ENCODE measurements at places on chromosomes 13 and 19. TPM values are rescaled to one million over a fixed set of nuclear protein-coding genes. Genes with fewer than 3 reads are reported as not detected.

- no peak for DNase-seq
Measured at GRCh38 chr13:80109303-80109702, 231.6 kb downstream of the SPRY2 start.

The ZNF677 gene
- 39.3 TPM for total RNA-seq

DNA sequence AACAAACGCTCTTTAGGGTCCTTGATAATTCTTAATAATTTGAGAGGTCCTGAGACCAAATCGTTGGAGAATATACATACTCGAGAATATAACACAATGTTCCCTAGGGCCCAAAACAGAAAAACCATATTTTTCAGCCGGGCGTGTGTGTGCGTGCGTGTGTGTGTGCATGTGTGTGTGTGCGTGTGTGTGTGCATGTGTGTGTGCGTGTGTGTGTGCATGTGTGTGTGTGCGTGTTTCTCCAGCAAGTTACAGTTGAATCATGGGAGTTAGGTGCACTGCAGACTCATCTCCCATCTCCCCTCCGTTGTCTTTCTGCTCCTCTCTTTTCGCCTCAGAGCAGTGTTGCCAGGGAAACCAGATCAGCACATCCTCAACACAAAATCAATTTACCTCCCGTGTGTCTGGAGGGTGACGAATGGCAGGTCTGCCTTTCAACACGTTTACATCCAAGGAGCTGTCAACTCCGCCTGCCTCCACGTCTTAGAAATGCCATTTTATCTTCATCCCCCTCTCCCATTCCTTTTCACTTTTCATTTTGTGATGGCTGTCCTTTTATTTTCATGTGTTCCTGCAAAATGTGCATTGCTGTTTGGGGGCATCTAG, 8.3 kb upstream of the PNMA8B start:
- DNase-seq = no peak

DNA sequence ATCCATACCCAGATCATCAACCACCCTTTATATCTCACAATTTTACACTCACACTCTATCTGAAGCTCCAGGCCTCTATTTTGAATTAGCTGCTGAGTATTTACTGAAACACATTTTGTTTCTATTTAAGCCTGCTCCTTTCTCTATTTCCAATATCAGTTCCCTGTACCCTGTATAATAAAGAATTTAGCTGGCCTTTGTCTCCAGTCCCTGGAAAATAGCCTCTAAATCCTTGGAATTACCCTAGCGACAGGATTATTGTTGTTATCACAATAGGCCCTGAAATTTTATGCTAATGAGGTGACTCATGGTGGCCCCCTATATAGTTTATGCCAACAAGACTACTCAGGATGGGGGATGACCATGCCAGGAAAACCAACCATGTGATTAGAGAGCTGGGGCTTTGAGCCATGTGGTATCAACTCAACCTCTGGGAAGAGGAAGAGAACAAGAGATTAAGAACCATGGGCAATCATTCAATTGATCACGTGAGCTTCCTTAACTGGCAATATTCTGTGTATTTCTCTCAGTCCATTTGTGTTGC, 72.7 kb downstream of the KATNAL1 start:
- DNase-seq = no peak

- no peak for DNase-seq
Measured at GRCh38 chr19:1132552-1133383, 29.0 kb downstream of the GPX4 start.

- no peak for DNase-seq
Measured at GRCh38 chr13:45925151-45925550, 73.6 kb upstream of the SIAH3 start.

DNA sequence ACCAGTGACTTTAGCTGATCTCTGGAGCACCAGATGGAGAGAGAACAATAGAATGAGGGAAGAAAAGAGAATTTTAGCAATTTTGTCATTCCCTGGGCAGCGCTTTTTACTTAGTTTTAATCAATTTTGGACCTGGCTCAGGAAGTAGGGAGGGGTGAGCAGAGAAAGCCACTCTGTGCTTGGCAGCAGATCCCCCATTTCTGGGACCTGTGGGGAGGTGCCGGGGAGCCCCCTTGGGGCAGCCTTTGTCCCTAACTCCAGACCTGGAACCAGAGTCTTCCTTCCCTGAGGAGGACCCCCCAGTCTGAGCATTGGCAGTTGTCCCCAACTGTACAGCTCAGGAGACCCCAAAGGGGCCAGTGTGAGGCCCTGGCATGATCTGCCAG, 10.5 kb downstream of the LYL1 start:
- no peak for DNase-seq

GRCh38 chr19:8085598-8086408, 33.2 kb downstream of the CCL25 start:
- DNase-seq = no peak

- no peak for DNase-seq
Measured at GRCh38 chr19:56310462-56310861, 4.2 kb downstream of the ZSCAN5A start.

GRCh38 chr19:54030895-54031586, 32.7 kb downstream of the VSTM1 start:
- no peak for DNase-seq

- DNase-seq = no peak
Measured at GRCh38 chr19:34416021-34416545, 11.9 kb downstream of the PDCD2L start.

GRCh38 chr19:15418231-15418578, 583 bp downstream of the AKAP8L start:
- DNase-seq = no peak

GRCh38 chr13:98517576-98518310, 59.2 kb downstream of the STK24 start:
- DNase-seq = no peak

DNA sequence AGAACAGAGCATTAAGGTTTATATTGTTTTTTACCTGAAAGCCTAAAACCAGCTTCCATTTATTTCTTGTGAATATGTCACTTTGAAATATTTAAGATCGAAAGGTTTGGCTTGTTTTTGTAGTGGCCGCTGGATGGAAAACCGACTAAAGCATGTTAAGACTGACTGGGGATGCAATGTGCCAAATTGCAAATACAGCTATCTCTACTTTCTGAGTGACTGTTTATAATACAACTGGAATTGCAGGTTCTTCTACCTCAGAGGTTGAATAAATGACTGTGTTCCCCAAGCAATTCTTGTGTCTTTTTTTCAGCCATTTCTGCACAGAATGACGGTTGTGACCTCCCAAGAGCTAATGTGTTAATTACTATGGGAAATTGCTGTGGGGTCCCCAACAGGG, 50.0 kb upstream of the TMTC4 start:
- no peak for DNase-seq

DNA sequence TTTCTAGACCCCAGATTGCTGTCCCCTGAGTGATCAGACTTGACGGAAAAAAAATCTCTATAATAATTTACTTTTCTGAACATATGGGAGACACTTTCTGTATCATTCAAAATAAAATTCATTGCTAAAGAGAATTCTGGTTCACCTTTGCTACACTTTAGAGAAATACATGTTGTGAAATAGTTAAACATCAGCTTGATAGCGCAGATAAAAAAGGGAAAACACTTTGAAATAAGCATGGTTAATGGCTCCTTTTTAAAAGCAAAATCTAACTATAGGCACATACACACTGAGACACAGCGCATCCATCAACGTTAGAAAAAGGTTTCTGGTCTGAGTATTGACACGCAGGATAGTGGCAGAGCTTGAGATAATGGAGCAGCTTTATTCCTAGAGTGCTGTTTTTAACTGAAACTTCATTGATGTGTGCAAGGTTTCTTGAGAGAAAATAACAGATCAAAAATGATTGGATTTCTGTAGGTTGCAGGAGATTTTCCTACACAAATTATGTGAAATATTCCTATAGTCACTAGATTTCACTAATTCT, 341.2 kb downstream of the MZT1 start:
- no peak for DNase-seq

- no peak for DNase-seq
Measured at GRCh38 chr19:11387162-11388034, 3.3 kb upstream of the EPOR start.

DNA sequence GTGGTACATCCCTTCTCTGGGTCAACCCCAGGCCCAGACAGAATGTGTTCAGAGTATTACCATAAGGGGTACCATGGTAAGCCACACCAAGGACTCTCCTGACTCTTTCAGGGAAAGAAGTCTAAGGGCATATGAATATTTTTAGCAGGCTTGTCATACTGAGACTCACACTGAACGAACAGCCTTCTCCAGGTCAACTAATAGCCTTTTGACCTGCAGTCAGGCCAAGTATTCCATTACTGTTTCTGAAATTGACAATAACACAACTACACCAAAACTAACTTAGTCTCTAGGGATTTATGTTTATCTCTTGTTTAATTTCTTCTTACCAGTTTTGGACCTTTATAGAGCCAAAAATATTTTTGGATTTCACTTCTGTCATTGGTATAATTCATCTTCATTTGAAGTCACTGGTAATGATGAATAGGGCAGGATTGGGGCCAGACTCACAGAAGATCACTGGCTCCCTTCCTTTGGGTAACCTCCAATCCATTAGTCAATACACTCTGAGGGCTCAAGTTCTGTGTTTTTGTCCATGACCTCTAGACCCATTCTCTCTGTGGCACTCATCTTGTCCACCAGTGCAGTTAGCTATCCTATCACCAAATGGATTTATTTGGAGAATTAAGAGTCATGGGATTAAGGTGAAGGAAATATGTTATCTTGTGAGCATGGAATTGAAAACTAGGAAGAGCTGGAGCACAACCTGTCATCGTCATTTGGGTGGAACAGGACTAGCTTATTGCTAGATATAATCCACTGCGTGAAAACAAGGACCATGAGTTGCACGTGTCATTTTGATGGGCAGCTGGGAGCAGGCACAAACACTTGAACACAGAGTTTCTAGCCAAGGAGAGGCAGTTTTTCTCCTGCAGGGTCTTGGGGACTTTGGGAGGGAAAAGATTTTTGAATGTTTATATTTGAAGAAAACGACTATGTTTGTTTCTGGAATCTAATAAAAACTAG, 313.3 kb downstream of the DCLK1 start:
- DNase-seq = no peak

DNA sequence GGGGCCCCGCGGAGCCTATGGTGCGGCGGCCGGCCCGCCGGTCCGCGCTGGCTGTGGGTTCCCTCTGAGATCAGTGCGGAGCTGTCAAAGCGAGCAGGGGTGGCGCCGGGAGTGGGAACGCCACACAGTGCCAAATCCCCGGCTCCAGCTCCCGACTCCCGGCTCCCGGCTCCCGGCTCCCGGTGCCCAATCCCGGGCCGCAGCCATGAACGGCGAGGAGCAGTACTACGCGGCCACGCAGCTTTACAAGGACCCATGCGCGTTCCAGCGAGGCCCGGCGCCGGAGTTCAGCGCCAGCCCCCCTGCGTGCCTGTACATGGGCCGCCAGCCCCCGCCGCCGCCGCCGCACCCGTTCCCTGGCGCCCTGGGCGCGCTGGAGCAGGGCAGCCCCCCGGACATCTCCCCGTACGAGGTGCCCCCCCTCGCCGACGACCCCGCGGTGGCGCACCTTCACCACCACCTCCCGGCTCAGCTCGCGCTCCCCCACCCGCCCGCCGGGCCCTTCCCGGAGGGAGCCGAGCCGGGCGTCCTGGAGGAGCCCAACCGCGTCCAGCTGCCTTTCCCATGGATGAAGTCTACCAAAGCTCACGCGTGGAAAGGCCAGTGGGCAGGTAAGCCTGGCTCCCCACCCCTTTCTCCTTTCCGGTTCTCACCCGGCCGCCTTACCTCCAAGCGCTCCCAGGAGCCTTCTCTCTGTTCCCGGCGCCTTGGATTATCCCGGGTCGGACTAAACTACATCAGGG, at the start of gene PDX1:
TSS of gene PDX1 (plus strand) at position 67 of the 743 bp plus-strand sequence. CDS start at position 206, 139 bp downstream.
- DNase-seq = peak; percentile 80

The NCR1 gene
- total RNA-seq = 2.0 TPM

- no peak for DNase-seq
Measured at GRCh38 chr13:41970918-41971317, 10.0 kb upstream of the VWA8 start.

GRCh38 chr19:55452749-55453346, 8.6 kb downstream of the ISOC2 start:
- peak; percentile 93 for DNase-seq

DNA sequence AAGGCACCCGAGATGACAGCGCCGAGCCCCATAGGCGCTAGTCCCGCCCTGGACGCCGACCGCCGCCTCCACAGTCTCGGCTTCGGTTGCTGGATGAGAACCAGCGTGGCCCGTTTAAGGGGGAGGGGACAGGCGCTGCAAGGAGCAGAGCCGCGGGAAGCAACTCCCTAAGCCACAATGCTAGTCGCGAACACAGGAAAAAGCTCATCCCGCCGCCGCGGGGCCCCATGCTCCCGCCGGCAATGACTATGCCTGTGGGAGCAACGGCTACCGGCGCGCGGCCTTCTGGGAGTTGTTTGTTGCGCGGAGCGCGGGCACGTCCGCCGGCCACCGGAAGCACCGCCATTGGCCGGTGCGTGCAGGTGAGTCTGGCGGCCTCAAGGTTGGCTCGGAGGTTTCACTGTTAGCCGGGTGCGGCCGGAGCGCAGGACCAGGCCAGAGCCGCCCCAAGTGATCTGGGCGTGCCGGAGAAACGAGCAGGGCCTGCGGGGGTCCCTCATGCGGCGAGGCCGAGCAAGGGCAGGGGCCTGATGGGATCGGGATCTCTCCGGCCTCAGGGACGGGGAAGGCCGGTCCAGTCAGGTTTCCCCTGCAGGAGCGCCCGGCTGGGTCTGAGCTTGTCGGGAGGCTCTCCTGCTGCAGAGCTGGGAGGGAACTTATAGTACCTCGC, at the start of gene ZNF544:
TSS of gene ZNF544 (plus strand) at position 330 of the 670 bp plus-strand sequence. CDS start 15,110 bp downstream, outside the sequence.
- DNase-seq = peak; percentile 84

The ADAMTS10 gene
- 25.6 TPM for total RNA-seq

The CARD8 gene
- total RNA-seq = 21.0 TPM

The ZNF534 gene
- not detected for total RNA-seq

DNA sequence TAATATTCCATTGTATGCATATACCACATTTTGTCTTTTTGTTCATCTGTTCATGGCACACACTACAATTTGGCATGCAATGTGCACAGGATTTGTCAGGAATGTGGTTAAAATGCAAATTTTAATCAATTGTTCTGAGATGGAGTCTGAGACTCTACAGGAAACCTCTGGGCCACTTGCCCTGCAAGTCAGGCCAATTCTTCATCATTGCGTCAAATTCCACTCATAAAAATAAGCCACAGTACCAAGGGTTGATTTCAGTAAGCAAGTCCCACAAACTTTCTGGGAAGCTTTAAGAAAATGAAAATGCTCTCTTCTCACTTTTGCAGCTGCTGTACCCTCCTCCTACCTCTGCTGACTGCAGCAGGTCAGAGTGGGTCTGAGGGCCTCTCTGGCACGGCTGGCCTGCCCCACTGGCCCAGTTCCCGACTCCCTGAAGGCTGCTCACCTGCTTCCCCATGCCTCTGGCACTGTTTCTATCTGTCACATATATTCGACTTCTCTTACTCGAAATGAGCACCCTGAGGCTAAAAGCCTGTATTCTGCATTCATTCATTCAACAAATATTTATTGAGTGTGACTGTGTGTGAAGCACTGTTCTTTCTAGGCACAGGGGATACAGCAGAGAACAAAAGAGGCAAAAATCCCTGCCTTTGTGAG, 83.8 kb upstream of the WASF3 start:
- no peak for DNase-seq

Measured in H9 (cell line).